ENCODE measurements at places on chromosomes 12 and 14.

DNA sequence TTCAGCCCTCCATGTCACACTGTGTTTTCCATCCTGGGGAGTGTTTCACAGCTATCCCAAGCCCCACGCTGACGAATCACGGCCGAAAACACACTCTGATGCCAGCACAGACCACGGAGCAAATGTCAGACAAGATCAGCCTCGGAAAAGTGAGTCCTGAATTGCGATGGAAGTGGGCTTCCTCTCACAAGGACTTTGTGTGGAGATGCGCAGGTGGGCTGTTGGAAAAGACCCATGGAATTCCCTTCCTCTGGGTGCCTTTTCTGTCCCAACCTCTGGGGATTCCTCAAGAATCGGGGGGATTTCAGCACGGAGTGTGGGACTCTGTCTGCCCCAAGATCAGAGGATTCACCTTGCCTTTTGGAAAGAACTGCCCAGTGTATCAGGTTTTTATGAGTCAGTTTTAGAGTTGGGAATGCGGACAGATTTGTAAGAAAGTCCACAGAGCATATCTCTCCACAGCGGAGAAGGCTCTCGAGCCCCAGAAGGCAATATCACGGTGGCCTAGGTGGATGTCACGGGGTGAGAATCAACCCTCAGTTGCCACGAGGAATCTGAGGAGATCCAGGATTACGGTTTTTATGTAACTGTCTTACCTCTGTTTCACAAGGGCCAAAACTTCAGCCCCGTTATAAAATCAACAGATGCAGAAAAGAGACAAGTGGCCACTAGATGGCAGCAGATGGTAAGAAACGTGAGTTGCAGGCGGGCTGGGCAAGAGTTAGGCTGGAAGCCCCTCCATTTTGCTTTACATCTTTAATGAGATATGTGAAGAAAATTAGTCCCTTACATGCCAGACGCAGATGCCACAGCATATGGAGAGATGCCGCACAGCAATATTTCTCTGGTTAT, 201.9 kb downstream of the DAD1 start:
- peak; percentile 92 for DNase-seq

DNA sequence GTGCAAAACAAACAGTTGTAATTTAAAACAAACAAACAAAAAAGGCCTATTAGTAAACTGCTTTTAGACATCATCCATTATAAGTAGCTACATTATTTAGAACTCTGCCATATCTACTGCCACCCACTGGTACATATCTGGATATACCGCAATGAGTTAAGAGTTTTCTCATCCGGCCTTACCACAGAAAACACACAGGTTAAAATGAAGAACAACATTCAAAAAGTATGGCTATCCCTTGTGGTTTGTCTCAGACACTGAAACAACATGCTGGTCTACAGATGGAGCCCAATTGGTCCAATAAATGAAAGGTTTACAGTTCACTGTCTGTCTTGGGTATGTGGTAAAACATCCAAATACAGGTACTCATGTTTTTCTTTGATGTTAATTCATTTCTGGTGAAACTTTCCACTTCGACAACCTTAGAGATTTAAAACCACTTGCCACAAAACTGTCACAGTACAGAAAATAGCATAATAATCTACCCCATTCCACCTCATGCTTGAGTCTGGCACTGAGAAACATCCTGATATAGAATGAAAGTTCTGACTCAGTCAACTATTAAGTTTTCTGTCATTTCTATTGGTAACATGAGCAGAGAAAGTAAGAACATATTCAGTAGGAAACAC, 354.3 kb downstream of the CEP128 start:
- no peak for DNase-seq

- DNase-seq = no peak
Measured at GRCh38 chr14:51789114-51789513, 71.3 kb upstream of the GNG2 start.

- no peak for DNase-seq
Measured at GRCh38 chr12:11716794-11717518, 67.5 kb downstream of the ETV6 start.

- no peak for DNase-seq
Measured at GRCh38 chr12:113766879-113767878, 198.9 kb downstream of the RBM19 start.

DNA sequence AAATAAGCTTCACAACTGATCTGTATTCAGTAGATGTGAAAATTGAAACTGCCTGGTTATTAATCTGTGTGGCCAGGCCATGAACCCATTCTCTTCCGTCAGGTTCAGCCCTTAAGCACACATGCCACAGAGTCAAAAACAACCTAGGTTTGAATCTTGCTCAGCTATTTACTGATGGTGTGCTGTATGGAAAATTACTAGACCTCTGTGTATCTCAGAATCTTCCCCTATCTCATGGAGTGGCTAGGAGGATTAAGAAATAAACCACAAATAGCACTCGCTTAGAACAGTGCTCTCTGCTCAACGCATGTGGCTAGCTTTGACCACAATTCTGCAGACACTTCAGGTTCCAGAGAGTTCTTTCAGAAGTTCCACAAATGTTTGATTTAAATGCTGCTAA, 240.7 kb upstream of the PLEKHG7 start:
- DNase-seq = no peak

DNA sequence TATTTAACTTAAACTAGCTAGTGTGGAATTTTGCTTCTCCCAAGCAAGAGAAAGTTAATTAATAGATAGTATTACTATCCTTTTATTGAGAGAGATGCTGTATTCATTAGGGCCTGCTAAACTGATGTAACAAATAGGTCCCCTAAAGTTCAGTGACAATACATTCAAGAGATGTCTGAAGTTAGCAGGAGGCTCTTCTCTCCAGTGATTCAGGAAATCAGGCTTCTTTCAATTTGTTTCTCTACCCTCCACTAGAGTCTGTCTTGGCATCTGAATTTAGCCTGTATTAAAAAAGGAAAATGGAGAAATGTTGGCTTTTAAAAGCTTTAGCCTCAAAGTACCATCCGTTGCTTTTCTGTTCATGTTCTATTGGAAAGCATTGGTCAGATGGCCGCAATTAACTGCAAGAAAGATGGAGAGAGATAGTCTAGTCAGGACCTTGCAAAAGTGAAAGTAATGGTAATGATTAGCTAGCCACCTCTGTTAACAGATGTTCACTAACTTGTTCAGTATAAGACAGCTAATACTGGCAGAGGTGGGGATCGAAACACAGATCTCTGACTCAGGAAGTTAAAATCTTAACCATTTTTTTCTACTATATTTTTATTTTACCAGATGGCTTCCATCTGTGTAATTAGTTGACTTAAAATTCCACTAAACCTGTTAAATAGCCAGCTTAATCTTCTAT, 786.8 kb downstream of the TMTC2 start:
- peak; percentile 79 for DNase-seq

- peak; percentile 76 for DNase-seq
Measured at GRCh38 chr14:71206766-71207371, 299.6 kb downstream of the PCNX1 start.

DNA sequence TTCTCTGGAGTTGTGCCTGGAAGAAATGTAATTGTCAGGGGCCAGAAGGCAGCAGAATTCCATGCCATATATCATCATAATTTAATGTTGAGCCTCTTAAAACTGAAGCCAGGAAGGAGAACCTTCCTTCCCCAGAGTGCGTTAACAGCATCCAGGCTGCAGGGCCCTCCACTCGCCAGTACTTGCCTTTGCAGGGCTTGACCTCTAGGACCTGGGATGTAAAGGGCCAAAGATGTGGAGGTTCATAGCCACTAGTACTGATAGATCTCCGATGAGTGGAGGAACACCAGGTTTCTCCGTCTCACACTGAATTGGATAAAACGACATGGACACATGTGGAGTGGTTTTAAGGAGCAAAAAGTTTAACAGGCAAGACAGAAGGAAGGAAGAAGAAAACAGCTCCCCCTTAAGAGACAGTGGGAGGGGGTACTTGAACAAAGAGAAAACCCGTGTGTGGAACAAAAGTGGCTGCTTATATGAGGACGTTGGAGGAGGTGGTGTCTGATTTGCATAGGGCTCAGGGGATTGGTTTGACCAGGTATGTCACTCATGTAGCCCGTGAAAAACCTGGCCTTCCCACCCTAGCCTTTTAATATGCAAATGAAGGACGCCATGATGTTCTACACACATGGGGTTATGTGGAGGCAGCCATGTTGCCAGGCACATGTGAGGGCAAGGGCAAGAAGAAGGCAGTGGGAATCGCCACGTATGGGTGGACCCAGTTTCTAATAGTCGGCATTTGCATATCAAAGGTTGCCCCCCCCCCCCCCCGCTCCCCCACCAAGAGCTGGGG, 38.8 kb upstream of the WSCD2 start:
- no peak for DNase-seq

GRCh38 chr14:94066089-94066676, 14.8 kb downstream of the DDX24 start:
- peak; percentile 14 for DNase-seq

GRCh38 chr14:34324363-34324795, 137.7 kb downstream of the SPTSSA start:
- peak; percentile 72 for DNase-seq

DNA sequence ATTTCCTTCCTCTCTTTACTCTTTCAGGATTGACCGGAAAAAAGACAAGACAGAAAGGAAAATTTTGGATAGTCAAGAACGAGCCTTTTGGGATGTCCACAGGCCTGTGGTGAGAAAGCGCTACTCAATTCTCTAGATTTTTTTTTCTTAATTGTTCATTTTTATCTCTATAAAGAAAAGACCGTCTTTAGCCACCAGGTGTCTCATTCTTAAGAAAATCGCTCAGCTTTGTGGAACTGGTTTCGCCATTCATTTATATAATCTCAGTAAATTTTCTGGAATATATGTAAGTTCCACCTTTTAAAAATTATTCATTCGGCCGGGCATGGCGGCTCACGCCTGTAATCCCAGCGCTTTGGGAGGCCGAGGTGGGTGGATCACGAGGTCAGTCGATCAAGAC, 421.1 kb downstream of the DPF3 start:
- no peak for DNase-seq

DNA sequence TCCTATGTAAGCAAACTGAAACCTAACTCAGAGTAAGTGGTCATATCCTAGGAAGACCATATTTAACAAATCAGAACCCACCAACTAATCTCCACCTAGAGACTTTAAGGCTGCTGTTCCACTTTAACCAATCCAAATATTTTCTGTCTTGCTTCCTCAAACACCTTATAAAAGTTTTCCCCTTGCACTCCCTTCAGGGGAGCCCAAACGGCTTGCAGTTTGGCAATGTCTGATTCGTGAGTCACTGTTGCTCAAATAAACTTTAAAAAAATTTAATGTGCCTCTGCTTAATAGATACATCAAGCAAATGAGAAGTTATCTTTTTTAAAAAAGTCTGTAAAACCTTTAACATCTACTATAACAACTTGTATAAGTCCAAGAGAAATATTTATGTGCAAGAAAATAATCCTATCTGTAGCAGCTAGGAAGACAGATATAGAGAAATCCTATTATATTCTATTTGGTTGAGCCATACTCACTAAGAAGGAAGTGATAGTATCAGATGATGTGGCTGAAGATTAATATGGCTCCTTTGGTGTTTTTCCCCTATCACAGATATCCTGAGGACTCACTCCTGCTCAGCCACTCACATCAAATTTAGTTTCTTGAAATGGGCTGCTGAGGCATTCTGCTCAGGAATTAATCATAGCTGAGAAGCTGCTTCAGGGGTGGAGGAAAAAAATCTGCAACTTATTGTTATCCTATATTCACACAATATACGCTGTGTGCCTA, 65.1 kb upstream of the DUSP6 start:
- no peak for DNase-seq

DNA sequence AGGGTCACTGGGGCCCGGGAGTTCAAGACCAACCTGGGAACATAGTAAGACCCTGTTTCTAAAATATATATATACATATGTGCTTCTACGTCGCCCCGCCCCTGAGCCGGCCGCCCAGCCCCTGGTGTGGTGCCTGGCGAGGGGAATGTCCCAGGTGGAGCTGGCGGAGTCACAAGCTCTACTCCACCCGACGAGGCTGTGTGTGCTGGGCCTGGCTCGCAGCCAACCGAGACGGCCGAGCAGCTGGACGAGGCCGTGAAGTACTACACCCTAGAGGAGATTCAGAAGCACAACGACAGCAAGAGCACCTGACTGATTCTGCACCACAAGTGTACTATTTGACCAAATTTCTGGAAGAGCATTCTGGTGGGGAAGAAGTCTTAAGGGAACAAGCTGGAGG, 22.1 kb upstream of the ITPK1 start:
- DNase-seq = peak; percentile 98

- no peak for DNase-seq
Measured at GRCh38 chr14:56341766-56342493, 223.7 kb downstream of the PELI2 start.

GRCh38 chr12:3071107-3071506, 6.1 kb upstream of the TSPAN9 start:
- DNase-seq = no peak

GRCh38 chr14:74612350-74613021, 449 bp upstream of the LTBP2 start:
- peak; percentile 89 for DNase-seq

DNA sequence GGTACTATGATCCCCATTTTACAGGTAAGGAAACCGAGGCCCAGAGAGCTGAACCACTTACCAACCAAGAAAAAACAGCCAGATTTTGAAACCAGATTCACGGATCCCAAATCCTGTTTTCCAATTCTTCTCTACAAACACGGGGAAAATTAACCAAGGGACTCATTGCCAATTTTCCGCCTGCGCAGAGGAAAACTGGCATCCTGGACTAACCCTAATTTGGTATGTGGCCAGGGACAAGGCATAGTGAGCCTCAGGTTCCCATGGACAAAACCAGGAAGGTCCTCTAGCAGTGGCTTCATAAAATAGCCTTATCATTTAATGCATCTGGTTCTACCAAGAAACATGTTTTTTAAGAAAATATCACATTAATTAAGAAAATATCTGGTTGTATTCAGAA, 517.3 kb downstream of the MED13L start:
- DNase-seq = no peak

DNA sequence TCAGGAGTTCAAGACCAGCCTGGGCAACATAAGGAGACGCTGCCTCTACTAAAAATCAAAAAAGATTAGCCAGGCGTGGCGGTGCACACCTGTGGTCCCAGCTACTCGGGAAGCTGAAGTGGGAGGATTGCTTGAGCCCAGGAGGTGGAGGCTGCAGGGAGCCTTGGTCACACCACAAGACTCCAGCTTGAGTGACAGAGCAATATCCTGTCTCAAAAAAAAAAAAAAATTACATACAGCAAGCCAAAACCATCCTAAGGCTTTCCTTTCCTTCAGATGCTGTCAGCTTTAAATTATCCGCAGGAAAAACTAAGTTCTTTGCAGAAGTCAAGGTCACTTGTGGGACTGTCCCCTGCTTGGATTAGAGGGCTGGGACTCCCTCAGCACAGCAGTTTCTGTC, 1.3 kb downstream of the CS start:
- no peak for DNase-seq

DNA sequence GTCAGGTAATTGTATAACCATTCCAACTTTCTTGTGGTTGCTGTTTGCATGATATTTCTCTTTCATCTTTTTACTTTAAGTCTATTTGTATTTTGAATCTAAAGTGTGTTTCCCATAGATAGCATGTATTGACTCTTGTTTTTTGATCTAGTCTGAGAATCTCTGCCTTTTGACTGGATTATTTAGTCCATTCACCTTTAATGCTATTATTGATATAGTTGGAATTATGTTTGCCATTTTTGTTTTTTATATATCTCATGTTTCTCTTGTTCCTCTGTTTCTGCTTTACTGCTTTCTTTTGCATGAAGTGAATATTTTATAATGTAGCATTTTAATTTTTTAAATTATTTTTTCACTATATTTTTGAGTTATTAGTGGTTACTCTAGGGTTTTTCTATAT, 103.9 kb upstream of the PMCH start:
- no peak for DNase-seq

Data from NCI-H524 (cell line).